ENCODE measurements at places on chromosomes 11 and 22.

DNA sequence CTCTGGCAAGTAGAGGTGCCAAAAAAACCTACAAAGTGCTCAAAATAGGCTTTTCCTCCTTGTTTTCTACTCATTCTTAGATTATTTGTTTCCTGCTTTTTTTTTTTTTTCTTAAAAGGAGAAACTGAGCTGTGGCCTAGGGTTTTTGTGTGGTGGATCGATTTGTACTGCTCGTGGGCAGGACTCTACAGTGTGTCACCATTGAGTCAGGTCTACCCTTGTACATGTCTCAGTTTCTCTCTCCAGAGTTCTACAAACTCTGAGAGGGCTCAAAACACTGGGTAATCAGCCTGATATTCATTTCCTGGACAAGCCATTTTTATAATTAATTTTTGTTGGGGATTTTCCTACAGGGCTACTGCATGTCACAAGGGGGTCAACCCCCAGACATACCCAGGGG is 5.2 kb upstream of the CASP4 start:
- no peak for DNase-seq

DNA sequence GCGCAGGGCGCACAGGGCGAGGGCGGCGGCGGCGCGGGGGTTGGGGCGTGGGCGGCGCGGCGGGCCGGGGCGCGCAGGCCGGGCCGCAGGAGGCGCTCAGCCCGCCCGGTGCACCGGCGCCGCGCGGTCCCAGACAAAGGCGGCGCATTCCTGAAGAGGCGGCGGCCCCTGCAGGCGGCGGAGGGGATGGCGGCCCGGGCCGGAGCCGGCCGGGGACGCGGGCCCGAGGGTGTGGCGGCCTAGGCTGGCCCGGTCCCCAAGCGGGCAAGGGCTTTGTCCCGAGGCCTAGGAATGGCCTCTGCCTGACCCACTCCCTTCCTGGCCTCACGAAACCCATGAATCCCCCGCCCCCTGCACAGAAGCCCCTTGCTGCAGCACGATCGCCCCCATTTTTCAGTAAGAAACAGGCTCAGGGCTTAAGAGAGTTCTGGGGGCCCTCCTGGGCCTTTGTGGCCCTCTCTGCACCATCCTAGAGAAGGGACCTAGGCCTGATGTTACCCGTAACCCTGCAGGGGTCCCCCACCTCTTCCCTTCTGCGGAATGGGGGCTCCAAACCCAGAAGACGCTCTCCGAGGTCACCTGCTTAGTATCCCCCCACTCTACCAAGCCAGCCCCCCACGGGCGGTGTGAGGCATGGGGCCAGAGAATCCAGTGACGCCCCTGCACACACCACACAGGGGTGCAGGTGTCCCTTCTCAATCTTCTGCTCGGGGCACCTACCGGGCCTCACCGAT is at the start of gene RTN4R:
TSS of gene RTN4R (minus strand) at position 40 of the 734 bp plus-strand sequence. CDS start 226 bp downstream, outside the sequence.
- no peak for DNase-seq

DNA sequence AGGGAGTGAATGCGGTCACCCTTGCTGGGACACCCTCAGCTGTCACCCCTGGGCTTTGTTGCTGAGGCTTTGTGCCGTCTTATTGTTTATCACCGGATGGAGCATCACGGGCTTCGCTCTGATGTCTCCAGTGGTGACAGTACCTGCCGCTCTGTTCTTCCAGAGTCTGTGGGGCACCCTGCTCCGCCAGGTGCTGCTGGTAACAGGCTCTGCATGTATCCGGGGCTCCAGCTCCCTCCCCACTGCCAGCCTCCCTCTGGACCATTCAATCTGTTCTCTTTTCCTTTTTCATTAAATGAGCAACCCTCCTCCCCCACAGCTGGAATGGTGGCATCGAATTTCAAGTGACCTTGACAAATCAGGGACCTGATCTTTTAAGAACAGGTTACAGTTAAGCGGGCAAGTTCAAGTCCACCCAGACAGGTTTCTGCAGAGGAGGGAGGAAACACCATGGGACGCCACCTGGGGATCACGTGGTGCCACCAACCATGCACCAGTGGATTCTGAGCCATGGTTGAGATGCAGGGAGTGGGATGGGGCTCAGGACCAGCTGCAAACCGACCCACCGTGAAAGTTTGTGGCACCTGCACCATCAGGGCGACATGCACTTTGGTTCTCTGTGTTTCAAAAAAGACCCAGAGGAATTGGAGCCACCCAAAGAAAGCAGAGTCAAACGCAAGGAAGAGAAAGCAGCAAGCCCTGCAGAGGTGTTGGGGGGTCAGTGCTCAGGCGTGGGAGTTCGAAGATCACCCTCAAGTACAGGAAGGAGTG is 89.3 kb downstream of the BCR start:
- DNase-seq, result no peak

GRCh38 chr11:8167796-8168195 is 1.0 kb downstream of the RIC3 start:
- no peak for DNase-seq

DNA sequence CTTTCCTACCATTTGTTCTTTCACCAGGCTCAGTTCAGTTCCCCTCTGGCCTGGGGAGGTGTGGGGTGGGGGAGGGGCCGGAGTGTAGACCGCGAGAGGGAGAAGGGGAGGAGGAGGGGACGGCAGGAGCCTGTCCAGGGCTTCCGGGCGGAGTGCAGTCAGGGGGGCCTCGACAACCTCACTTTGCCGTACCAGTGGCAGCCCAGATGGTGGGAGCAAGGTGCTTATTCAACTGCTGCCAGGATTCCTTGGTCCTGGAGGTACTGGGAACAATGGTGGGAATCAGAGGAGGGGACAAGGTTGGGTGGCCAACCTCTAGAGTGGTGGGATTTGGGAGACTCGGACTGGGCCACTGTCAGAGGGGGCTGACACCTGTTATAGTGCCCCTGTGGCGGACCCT is 1.2 kb downstream of the BACE1 start:
- no peak for DNase-seq

- DNase-seq, result no peak
Measured at GRCh38 chr22:50058061-50058905, at the start of gene TTLL8. TTLL8 (minus strand) TSS chr22:50058298.

DNA sequence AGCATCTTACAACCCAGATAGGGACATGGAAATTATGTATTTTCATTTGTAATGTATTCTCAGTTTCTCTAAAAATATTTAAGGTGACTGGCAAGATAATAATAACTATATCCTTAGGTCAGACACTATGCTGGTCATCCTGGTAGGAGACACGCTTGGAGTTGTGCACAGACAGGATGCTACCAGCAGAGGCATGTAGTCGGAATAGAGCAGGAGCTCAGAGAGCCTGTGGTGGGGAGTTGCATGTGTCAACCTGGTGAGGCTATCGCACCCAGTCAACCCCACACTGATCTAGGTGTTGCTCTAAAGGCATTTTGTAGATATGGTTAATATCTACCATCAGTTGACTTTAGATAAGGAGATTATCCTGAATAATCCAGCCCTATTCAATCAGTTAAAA is 318.5 kb downstream of the MIAT start:
- DNase-seq, result no peak

DNA sequence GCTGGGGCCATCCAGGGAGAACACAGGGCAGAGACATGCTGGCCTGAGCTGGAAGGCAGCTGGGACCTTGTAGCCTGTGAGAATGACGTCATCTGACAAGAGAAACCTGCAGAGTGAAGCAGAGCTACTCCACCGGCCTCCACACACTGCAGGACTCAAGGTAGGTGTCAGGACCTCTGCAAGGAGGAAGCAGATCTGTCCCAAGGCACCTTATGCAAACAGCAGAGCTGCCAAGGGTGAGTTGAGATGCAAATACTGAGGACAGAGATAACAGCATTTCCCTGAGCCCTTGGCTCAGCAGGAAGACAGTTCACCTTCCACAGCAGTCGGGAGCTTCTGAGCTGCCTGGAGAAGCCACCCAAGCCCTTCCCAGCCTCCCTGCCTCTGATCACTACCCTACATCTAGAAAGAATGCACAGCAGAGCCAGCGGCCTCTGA is 51.9 kb upstream of the IGSF9B start:
- DNase-seq, result no peak

DNA sequence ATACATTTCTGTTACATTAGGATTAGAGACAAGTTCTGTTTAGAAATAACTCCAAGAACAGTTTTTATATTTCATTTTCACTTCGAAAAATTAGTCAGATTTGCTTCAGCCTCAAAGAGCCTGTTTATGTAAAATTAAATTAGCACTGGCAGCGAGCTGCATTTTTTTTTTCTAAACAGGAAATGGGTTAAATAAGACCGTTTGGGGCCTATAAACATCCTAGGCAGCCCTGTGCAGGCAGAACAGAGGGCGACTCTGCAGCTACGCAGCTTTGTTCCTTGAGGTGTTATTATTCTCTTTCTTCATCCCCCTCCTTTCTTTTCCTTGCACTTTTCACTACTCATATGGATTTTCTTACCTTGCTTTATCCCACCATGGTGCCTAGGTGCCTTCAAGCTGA is 48.7 kb downstream of the CWC15 start:
- DNase-seq, result no peak

- DNase-seq, result no peak
Measured at GRCh38 chr11:69947059-69947792, 128.0 kb upstream of the FGF3 start.

- DNase-seq, result no peak
Measured at GRCh38 chr11:2549876-2550605, 105.2 kb downstream of the KCNQ1 start.

- DNase-seq, result no peak
Measured at GRCh38 chr22:49099496-49100124, 728.1 kb downstream of the BRD1 start.

GRCh38 chr22:38820020-38820419 is 23.8 kb downstream of the NPTXR start:
- DNase-seq, result no peak

- no peak for DNase-seq
Measured at GRCh38 chr22:32511274-32511673, 36.7 kb downstream of the FBXO7 start.

GRCh38 chr22:48091060-48091650 is 1328.7 kb downstream of the TBC1D22A start:
- no peak for DNase-seq

- DNase-seq, result peak; percentile 22
Measured at GRCh38 chr22:43884600-43885318, 7.1 kb downstream of the PNPLA5 start.

- no peak for DNase-seq
Measured at GRCh38 chr11:64892411-64892831, 14.0 kb upstream of the EHD1 start.

DNA sequence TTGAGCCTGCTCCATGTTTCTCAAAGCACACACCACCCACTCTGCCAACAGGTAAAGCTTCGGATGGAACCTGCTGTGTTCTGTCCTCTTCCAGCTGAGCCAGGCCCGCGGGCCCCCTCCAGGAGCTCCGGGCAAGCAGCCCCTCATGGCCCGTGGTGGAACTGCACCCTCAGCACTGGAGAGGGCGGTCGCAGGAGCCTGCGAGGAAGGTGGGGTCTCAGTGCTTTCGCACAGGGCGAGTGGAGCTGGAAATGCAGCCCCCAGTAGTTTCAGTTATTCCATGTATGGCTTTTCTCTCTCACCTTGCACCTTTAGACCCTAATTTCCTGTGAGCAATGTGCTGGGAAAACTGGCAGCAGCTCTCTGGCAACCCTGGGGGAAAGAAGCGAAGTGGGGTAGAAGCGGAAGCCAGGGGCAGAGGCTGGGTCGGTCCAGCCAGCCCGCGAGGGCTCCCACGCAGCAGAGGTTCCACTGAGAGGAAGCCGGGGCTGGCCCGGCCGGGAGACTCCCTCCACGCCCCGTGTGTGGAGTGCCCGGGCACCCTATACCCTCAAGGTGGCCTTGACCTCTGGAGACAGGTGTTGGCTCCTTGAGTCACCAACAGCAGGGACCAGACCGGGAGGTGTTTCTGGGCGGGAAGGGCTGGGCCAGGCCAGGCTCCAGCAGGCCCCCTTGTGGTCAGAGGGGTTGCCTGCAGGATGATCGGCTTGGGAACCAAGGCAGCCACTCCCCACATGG is 119.9 kb upstream of the TMEM45B start:
- no peak for DNase-seq

- DNase-seq, result no peak
Measured at GRCh38 chr11:108170184-108170583, 48.8 kb downstream of the ACAT1 start.

GRCh38 chr11:92266806-92267205 is 42.2 kb downstream of the FAT3 start:
- no peak for DNase-seq

GRCh38 chr22:39718921-39719475 is 148.4 kb downstream of the CACNA1I start:
- DNase-seq, result no peak

GRCh38 chr22:39994041-39994565 is 651 bp upstream of the FAM83F start:
- no peak for DNase-seq

DNA sequence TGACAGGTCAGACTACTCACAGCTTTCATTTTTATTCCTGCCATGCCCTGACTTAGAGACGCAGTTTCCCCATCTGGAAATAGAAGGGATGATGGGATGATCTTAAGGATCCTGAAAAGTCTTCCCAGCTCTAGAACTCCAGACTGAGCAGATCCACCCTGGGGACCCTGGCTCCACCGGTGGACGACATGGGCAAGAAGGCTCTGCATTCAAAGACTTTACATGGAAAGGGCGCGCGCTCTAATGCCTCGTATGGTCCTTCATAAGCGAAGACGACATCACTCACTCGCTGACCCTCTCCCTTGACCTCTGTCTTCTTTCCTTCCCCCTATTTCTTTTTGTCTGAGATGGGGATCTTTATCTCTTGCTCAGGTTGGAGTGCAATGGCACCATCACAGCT is 24.4 kb upstream of the PHF21B start:
- DNase-seq, result no peak

DNA sequence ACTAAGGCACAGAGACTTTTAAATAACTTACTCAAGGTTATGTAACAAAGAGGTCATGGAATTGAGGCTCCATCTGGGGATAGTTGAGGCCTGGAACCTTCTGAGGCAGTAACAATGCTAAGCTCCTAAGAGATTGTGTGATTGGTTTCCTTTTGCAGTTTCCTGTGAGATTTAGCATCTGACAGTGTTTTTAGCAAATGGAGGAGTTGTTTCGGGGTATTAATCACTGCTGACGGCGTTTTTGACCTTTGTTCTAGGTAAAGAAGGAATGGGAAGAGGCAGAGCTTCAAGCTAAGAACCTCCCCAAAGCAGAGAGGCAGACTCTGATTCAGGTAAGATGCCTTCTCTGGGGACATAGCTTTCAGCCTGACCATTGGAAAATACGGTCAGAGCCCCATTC is 32.1 kb upstream of the ST14 start:
- no peak for DNase-seq

- peak; percentile 54 for DNase-seq
Measured at GRCh38 chr11:66418168-66418985, 2.5 kb upstream of the NPAS4 start.

GRCh38 chr11:69425444-69425843 is 56.0 kb upstream of the LINC01488 start:
- DNase-seq, result no peak

DNA sequence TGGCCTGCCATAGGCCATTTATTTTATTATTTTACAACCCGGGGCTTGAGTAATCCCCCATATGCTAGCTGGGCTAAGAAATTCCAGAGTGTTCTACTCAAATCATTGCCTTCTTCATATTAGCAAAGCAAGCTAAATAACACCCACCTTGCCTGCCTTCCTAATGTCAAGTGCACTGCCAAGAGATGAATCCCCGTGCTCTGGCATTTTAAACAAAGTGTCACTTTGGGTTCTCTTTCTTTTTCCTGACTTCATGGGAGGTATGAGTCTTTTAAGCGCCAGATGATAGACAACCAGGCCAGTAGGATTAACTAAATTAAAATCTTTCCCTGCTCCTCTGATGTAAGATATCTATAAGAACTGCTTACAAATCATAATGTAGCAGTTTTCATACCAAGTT is 4.5 kb downstream of the MPPED2 start:
- DNase-seq, result no peak
